ENCODE measurements at places on chromosomes 12 and 14.

GRCh38 chr12:115722181-115722580 lies 555.3 kb downstream of the MED13L start:
- no peak for DNase-seq

DNA sequence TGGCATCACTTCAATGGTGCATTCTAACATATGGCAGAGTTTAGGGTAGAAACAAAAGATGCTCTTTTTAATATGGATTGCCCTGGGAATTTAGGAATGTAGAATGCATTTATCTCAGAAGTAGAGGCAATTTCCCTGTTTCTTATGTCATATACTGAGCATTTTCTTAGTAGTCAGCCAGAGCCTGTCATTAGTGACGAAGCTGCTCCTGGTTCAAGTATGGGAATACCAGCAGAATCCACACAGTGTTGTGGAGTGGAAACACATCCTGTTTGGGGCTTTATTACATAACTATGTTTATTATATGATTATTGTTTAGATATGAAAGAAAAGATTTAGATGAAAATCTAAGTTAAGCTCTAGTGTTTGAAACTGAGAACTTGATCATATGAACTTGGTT lies 12.2 kb downstream of the CIPC start:
- DNase-seq = no peak

DNA sequence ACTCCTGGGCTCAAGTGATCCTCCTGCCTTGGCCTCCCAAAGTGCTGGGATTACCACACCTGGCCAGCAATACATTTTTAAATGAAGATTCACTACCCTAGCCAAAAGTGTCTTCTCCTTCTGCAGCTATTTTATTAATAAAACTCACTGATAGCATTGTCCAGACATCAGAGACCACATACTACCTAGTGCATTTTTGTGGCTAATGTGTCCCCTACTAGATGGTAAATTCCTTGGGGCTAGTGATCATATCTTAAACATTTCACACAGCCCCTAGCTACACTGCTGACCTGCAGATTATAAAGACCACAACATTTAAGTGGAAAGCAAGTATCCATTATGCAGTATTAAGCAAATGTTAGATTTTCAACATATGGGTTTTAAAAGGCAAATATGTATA lies 17.0 kb downstream of the DTD2 start:
- no peak for DNase-seq

DNA sequence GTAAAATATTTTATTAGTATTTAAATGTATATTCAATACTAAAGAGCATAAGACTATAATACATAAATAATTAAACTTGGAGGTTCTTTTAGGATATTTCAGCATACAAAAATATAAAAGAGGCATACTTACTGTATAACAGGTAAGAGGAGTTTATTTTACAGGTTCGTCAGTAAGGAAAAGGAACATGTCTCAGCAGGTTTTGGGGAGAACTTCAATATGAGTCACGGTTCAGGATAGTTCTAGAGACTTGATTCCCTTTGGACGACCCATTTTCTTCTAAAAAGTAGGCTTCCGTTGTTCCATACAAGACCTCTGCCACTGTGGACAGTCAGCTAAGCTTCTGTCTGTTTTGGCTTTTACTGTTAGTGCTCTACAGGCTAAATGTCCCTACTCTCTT lies 181.1 kb downstream of the ALX1 start:
- no peak for DNase-seq

DNA sequence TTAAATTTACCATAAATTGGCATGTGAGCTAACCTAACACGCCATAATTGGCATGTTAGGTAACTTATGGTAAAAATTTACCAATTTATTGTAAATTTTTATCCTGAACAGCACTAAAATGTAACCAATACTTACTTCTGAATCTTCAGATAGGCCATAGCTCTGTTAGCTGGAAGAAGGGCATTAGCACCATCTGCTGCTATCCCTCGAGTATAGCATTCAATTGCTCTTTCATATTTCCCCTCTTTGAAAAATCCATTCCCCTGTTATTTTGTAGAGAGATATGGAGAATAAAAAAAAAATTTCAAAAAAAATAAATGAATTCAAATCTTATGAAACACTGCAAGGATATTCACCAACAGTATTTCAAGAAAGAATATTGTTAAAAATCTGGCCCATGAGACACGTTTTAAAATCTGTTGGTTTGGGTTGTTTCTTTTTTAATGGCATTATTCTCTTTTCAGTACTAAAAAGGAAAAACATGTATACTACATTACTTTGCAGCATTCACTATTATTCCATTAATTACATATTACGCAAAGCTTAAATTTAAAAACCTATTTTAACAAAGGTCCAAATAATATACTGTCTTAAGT lies 19.1 kb downstream of the RPAP3 start:
- no peak for DNase-seq

GRCh38 chr14:102320671-102321455 lies 1.3 kb downstream of the ZNF839 start:
- no peak for DNase-seq

DNA sequence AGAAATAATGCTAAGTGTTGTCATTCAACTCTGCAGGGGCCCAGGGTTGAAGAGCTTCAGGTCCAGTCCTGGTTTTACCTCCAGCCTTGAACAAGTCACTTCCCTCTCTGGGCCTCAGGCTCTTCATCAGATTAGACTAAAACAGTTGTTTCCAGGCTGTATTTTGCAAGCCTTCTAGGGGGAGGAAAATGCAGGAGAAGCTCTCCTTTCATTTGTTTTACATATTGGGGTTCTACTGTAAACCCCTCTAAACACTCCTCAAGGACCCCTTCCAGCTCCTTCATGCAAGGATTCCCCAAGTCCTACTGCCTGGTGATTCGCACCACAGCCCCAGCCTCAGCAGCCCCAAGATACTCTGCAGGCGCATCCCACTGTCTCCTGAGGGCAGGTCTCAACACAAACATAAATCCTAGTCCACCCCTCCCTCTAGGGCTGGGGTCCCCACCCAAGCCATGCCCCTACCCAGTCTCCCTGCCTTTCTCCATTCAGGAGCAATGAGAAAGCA lies 2.7 kb downstream of the SDR9C7 start:
- DNase-seq = peak; percentile 5

- DNase-seq = no peak
Measured at GRCh38 chr14:65936342-65936975, 523.9 kb downstream of the FUT8 start.

DNA sequence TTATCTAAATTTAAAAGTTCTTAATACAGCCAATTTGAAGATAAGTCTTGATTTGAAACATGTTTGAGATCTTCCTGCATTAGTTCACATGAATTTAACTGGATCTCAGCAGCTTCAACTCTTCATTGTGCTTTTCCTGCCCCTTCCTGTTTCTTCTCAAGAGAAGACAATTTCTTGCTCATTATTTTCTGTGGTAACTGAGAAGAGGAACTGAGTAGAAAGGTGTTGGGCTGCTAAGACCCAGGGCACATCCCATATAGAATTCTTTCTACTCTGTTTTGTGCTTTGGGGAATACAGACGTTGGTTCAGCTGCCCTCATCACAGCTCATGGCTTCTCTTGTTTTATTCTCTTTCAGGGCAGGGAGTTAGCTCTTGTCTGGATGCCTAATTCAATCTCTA lies 110.2 kb downstream of the SNAPC1 start:
- no peak for DNase-seq

DNA sequence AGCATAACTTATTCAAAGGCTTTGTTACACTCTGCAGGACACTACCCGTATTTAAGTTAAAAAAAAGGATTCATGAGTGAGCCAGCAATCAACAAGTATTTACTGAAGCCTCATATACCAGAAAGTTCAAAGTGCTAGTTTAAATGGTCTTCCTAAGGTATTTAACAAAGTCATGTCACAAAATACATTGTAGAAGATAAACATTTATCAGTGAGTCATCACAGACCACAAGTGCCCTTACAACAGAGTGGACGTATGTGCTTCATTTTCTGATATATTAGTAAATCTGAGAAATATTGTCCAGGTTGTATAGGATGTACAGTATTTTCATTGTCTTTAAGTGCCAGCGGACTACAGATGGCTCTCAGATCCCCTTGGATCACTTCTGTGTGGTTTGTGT lies 24.2 kb downstream of the FLRT2 start:
- DNase-seq = no peak

- DNase-seq = no peak
Measured at GRCh38 chr12:119167902-119168301, 10.8 kb upstream of the HSPB8 start.

DNA sequence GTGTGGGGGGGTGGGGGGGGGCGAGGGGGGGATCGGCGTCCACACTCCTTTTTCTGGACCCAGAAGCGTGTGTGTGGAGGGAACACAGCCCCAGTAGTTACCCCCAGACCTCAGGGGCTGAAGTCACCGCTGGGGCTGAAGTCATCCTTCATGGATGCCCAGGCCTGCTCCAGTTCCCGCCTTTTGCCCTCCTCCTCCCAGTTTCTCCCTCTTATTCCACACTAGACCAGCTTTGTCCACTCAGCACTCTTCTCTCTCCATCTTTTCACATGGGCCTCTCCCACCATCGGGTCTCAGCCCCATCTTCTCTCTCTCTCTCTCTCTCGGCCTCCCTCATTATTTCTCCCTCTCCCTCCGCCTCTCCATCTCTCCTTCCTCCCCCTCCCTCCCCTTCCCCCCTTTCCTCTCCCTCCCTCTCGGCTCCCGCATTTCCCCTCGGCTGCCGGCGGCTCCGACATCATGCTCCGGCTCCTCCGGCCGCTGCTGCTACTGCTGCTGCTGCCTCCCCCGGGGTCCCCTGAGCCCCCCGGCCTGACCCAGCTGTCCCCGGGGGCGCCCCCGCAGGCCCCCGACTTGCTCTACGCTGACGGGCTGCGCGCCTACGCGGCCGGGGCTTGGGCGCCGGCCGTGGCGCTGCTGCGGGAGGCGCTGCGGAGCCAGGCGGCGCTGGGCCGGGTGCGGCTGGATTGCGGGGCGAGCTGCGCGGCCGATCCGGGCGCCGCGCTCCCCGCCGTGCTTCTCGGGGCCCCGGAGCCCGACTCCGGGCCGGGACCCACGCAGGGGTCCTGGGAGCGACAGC lies at the start of gene P3H3:
TSS of gene P3H3 (plus strand) at position 426 of the 799 bp plus-strand sequence. CDS start at position 460, 34 bp downstream.
- DNase-seq = no peak

GRCh38 chr12:58176296-58176869 lies 235.0 kb downstream of the ATP23 start:
- no peak for DNase-seq

DNA sequence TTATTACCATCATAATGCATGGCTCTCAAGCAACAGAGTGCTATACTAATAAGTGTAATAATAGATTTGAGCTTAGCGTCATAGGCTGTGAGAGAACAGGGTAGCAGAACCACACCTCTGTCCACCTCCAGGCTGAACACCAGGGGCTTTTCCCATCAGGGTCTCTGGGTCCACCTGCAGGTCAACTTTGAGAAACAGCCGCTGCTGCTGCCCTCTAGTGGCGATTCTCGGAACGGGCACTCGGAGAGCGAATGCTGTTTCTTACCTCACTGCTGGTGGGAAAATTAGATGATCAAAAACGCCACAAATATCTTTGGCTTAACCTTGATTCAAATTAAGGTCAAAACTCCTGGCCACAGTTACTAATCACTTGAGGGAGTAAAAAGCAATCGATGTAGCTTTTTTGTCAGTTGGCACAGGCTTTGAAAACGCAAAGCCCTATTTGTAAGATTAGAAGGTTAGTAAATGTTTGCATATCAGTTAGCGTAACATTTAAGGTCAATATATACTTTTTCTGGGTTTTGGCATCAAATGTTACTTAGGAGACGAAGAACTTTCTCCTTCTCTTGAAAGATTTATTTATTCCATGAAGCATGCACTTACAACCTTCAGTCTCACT lies 127.9 kb upstream of the TMEM132D start:
- DNase-seq = no peak

GRCh38 chr14:54919330-54919729 lies 16.7 kb upstream of the GCH1 start:
- no peak for DNase-seq

DNA sequence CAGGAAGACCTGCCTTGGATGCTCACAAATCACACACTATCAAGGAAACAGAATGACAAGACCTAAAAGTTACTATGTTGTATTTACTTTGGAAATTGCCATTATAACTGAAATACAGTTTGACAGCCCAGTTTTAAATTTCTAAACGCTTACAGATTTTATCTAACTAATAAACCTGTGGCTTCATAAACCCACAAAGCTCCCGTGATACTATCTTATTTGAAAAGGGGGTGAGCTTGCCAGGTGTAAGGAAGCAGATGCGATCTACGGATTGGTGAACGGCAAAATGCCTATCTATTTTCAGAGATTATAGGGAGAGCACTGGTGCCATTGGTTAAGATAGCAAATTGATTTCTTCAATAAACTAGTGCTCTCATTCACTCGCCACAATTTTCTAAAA lies 485.5 kb downstream of the BCAT1 start:
- DNase-seq = no peak

GRCh38 chr12:6046511-6047180 lies 77.8 kb downstream of the VWF start:
- no peak for DNase-seq

DNA sequence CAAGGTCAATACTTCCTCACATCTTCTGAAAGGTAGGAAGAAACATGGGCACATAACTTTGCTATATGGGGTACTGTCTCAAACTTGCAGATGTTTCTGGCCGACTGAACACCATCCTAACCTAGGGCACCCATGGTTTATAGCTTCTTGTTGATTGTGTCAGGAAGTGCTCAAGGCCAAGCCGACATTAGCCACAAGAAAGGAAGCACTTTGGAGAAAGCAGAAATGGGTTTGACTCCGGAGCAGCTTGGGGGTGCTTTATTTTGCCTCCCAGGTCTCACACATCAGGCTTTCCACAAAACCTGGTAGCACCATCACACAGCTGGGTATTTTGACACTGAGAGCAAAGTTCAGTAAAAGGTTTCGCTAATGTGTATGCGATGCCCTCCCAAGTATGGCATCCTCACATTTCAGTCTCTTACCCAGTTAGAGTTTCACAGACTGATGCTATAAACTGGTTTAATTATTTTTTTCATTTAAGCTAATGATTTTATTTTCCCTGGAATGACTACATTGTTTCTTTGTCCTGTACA lies 25.2 kb upstream of the BHLHE41 start:
- no peak for DNase-seq

GRCh38 chr12:19026034-19026433 lies 103.5 kb upstream of the PLEKHA5 start:
- no peak for DNase-seq

- no peak for DNase-seq
Measured at GRCh38 chr14:59215322-59215721, 26.9 kb downstream of the DAAM1 start.

DNA sequence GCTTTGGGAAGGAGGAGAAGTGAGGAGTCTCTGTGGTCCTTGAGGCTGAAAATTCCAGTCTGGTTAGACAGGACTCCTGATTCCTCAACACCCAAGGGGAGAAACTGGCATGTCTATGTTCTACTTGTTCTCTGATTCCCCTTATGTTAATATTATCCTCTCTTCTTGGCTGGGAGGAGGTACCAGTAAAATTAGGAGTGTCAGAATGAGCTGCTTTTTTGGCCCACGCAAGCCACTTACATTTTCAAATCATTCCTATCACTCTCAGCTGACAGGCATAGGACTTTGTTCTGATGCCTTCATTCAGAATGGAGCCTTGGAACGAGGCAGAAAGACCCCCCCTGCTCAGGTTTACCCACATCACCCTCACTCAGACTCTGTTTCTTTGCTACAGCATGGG lies 1077.2 kb downstream of the BCL11B start:
- DNase-seq = no peak

GRCh38 chr12:102797528-102797927 lies 119.5 kb downstream of the PAH start:
- no peak for DNase-seq

Data from NCI-H524 treated with DMSO at 0.1 percent for 48 hours (cell line).